ENCODE measurements at places on chromosomes 2 and 18.

- no peak for DNase-seq
These were observed 134.6 kb upstream of the SMAD2 start for GRCh38 chr18:48064978-48065600.

- DNase-seq = no peak
These were observed 236.1 kb downstream of the GCA start for GRCh38 chr2:162579986-162580385.

GRCh38 chr2:234291765-234292204 lies 205.1 kb downstream of the ARL4C start:
- DNase-seq = no peak

GRCh38 chr18:60100778-60101177 lies 201.0 kb downstream of the PMAIP1 start:
- DNase-seq = no peak

DNA sequence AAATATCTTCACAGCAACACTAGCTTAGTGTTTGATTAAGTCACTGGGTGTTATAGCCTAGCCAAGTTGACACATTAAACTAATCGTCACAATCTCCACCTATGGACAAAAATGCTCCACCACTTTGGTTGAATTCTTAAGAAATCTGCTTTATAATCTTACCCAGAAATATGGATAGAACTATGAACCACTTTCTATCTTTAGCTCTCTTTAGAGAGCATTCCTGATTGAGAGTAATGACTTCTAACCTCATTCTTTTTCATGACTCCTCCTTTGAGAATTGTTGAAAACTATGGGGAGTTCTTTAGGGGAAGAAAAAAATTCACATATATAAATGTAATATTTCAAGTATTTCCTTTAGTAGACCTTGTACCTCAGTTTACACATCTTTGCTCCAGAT lies 1282.2 kb upstream of the ZEB2 start:
- no peak for DNase-seq

GRCh38 chr2:16644221-16644925 lies 21.3 kb downstream of the CYRIA start:
- DNase-seq = no peak

GRCh38 chr2:67399831-67400489 lies 2.8 kb downstream of the ETAA1 start:
- DNase-seq = no peak
